ENCODE measurements at places on chromosomes 12 and 14. TPM values are rescaled to one million over a fixed set of nuclear protein-coding genes. Genes with fewer than 3 reads are reported as not detected.

GRCh38 chr12:92732716-92733115, 29.9 kb downstream of the PLEKHG7 start:
- H3K27me3 ChIP-seq: no peaks in the 10 kb centered on the region
- DNase-seq: no peak
- H3K36me3 ChIP-seq: no peaks in the 10 kb centered on the region
- H3K4me1 ChIP-seq: no peaks in the 10 kb centered on the region
- H3K4me3 ChIP-seq: no peak overlapping the region

- no peaks in the 10 kb centered on the region for H3K4me1 ChIP-seq
- no peak overlapping the region for H3K4me3 ChIP-seq
- H3K36me3 ChIP-seq: no peaks in the 10 kb centered on the region
- H3K27ac ChIP-seq: no peak overlapping the region
Measured at GRCh38 chr14:34258318-34258717, 203.7 kb downstream of the SPTSSA start.

DNA sequence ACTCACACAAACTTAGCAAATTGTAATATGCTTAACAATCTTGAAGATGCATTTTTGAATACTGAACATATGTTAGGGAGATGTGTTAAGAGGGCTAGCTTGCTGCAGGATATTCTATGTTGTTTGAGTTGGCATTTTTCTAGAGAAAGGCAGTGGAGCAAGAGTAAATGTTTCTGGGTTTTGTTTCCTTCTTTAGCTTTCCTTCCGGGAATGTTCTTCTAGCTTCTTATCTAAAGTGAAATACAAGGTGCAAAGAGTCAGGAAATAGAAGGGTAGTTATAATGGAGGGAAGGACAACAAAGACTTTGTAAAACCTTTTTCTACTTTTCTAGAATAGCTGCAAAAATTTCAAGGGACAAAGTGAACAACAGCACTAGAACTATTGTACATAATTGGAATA, 77.6 kb upstream of the KCNH3 start:
- H3K36me3 ChIP-seq: peaks cover 11% of the 10 kb centered on the region
- H3K4me1 ChIP-seq: peaks cover 31% of the 10 kb centered on the region
- H3K27ac ChIP-seq: no peak overlapping the region
- no peaks in the 10 kb centered on the region for H3K27me3 ChIP-seq
- no peak for DNase-seq

Gene ENDOU
- total RNA-seq: not detected

GRCh38 chr12:63095369-63095980, 55.5 kb downstream of the AVPR1A start:
- no peak overlapping the region for H3K27ac ChIP-seq
- no peak overlapping the region for H3K4me3 ChIP-seq
- H3K36me3 ChIP-seq: no peaks in the 10 kb centered on the region
- no peak for DNase-seq

Gene CLEC1A
- not detected for total RNA-seq

Gene APOF
- total RNA-seq: not detected

Gene ITPK1
- 63.8 TPM for total RNA-seq

Data from neural crest cell (in vitro differentiated cells).